Colonic mucosa (tissue), 4 donors: ENCODE measurements at places on chromosomes 2 and 18. TPM values are rescaled to one million over a fixed set of nuclear protein-coding genes. Genes with fewer than 3 reads are reported as not detected.

The RTTN gene
- 6.5 TPM for total RNA-seq

The KLF7 gene
- 12.9 TPM for total RNA-seq

The NCKAP5 gene
- 2.9 TPM for total RNA-seq

- no peak overlapping the region for H3K4me3 ChIP-seq
- DNase-seq: no peak
- H3K4me1 ChIP-seq: no peaks in the 10 kb centered on the region
- H3K36me3 ChIP-seq: no peaks in the 10 kb centered on the region
- H3K27ac ChIP-seq: no peak overlapping the region
Measured at GRCh38 chr2:127479219-127479825, 47.0 kb downstream of the IWS1 start.

DNA sequence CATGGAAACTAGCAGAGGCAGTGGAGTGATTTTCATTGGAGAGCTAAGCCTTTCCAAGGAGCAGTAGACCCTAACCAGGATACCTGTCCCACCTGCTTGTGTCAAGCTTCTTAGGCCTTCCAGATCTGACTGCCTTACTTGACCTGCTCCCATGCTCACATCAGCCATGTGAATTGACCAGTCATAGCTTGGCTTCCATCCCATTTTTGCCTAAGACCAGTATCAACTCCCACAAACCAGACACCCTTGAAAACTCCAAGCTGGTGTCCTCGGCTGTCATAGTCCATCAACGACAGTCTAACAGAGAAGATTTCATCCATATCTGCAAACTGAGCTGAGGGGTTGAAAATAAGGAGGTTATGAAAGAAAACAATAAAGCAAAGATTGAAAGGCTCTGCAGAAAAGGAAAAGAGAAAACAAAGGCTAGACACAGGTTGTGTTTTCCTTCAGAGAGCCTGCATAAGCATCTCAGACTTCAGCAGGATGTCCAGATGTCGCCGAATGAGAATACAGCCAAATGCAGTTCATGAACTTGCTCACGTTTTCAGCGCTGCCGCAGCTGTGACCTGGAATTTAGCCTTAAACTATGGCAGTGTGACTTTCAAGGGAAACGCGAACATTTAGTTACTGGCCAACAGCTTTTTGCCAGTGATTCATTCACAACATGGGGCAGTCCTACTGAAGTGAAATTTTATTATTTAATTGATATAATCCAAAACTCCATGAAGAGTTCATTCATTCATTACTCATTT, 868.1 kb upstream of the ID2 start:
- no peaks in the 10 kb centered on the region for H3K36me3 ChIP-seq
- H3K27ac ChIP-seq: no peak overlapping the region
- no peaks in the 10 kb centered on the region for H3K4me1 ChIP-seq
- no peak overlapping the region for H3K4me3 ChIP-seq
- no peak for DNase-seq

- no peaks in the 10 kb centered on the region for H3K36me3 ChIP-seq
- no peak overlapping the region for H3K27ac ChIP-seq
- H3K4me3 ChIP-seq: no peak overlapping the region
- no peaks in the 10 kb centered on the region for H3K4me1 ChIP-seq
Measured at GRCh38 chr2:14530506-14530905, 102.0 kb upstream of the LRATD1 start.
